ENCODE measurements at places on chromosomes 11 and 22.
A peak's percentile ranks its signal among the peaks of the same experiment; 100 is the strongest.

DNA sequence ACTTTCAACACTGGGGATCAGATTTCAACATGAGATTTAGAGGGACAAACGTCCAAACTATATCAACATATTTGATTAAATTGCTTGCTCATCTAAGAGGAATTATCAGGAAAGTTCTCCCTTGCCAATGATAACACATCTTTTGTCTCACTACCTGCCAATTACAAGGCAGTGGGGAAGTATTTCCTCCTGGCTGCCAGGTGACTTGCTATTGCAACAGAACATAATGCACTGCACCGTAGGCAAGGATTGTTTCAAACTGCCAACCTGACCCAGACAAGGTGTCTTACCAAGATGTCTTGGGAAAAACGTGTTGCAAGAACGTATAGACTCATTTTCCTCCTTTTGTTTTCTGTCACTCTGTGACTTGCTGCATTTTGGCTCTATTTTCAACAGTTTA lies 711.6 kb downstream of the METTL15 start:
- DNase-seq = no peak

DNA sequence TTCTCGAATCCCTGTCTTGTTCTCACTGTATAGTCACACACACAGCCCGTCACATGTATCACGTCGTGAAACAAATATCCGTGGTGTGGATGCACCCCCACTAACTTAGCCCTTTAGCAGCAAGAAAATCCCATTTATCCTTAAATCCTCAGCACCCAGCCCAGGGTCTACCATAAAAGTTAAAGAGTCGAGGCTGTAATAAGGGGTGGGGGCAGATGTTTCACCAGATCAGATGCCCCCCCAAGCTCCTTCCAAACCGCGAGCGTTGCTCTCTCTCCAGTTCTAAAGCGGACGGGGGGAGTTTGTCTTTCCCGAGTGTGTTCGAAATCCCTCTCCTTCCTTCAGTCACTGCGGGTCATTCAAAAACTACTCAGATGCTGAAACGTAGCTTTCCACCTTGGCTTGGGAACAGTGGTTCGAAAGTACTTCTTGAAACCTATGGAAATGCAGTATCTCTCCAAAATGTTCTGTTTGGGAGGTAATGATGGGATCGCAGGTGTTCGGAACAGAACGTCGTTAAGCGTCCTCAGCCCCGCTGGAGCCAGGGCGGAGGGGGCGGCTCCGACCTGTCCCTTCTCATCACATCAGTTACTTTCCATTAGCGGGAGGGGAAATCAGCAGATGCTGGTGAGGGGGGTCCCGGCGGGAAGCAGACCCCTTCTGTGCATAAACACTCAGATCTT lies 156.2 kb downstream of the BRD1 start:
- no peak for DNase-seq

DNA sequence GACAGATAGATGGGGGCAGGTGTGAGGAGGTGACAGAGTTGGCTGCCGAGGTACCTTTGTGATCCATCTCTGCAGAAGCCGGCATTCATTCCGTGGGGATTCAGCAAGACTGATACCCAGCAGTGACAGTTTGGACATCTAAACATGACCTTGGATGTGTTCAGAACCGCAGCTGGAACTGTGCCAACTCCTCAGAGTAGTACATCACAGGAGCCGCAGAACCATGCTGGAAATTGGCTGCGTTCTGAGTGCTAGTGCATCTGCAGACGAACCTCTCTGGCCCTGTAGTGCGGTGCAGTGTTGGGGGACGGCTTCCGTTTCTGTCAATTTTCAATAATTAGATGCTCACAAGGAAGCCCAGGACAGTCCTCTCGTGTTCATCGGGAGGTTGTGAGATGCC lies 772.1 kb downstream of the NTM start:
- no peak for DNase-seq

DNA sequence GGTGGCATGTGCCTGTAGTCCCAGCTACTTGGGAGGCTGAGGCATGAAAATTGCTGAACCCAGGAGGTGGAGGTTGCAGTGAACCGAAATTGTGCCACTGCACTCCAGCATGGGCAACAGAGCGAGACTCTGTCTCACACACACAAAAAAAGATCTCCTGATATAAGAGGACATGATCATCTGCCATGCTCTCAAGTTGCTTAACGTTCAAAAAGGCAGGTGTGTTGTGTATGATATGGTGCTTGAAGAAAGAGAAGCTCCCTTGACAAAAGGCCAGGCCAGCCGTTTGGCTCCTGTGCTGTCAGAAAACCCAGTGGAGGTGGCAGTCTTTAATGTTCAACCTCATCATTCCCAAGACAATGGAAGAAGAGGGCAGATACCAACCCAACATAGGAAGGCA lies 117.3 kb upstream of the PLET1 start:
- no peak for DNase-seq

GRCh38 chr11:18720808-18721560 lies 5.0 kb downstream of the IGSF22 start:
- peak; percentile 84 for DNase-seq

DNA sequence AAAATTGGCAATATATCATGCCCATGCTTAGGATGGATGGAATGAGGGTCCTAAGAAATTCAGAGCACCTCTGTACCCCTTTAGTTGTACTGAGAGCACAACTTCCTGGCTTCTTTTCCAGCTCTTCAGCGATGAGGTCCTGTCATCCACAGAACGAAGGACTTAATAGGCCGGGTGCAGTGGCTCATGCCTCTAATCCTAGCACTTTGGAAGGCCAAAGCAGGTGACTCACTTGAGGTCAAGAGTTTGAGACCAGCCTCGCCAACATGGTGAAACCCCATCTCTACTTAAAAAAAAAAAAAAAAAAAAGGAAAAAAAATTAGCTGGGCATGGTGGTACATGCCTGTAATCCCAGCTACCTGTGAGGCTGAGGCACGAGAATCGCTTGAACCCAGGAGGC lies 125.3 kb upstream of the BMAL1 start:
- no peak for DNase-seq

DNA sequence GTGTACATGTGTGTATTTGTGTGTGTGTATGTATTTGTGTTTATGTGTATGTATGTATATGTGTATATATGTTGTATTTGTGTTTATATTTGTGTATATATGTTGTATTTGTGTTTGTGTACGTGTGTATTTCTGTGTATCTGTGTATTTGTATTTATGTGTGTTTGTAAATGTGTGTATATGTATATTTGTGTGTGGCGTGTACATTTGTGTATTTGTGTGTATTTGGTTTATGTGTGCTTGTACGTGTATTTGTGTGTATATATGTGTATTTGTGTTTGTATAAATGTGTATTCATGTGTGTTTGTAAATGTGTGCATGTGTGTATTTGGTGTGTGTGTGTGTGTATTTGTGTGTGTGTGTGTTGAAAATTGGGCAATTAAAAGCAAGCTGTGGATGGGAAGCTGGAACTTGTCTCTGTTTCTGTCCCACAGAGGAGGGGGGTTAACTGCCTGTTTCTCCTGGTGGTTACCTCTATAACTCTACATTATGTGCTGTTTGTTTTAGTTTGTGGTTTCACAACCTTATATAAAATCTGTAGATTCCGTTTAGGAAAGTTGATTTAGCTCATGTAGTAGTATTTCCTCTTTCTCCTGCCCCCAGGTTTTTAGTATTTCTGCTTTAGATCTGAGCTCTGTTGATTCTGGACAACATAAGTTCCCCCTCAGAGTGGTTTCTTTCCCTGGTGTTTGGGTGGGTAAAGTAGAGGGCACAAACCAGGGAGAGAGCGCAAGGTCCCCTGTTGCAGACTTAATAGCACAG lies 28.9 kb downstream of the AP2A2 start:
- DNase-seq = no peak

DNA sequence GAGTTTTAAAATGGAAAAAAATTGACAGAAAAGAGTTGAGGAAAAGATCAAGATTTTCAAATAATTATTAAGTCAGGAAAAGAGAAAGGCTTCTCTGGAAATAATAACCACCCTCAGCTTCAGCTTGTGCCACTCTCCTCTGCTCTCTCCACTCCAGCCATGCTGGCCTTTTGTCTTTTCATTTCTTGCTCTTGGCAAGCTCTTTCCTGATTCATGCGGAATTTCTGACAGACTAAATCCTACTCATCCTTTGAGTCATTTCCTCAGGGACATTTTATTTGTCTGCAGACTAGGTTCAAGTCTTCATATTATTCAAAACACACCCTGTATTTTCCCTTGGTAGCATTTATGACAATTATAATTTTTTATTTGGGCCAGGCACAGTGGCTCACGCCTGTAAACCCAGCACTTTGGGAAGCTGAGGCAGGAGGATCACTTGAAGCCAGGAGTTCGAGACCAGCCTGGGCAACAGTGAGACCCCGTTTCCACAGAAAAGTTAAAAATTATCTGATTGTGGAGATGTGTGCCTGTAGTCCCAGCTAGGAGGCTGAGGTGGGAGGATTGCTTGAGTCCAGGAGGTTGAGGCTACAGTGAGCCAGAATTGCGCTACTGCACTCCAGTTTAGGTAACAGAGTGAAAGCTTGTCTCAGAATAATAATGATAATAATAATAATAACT lies 7.8 kb upstream of the P4HA3 start:
- peak; percentile 94 for DNase-seq

GRCh38 chr22:41914611-41915034 lies 251 bp downstream of the SHISA8 start:
- no peak for DNase-seq

- no peak for DNase-seq
These were observed 392.2 kb downstream of the ETS1 start for GRCh38 chr11:128195057-128195751.

DNA sequence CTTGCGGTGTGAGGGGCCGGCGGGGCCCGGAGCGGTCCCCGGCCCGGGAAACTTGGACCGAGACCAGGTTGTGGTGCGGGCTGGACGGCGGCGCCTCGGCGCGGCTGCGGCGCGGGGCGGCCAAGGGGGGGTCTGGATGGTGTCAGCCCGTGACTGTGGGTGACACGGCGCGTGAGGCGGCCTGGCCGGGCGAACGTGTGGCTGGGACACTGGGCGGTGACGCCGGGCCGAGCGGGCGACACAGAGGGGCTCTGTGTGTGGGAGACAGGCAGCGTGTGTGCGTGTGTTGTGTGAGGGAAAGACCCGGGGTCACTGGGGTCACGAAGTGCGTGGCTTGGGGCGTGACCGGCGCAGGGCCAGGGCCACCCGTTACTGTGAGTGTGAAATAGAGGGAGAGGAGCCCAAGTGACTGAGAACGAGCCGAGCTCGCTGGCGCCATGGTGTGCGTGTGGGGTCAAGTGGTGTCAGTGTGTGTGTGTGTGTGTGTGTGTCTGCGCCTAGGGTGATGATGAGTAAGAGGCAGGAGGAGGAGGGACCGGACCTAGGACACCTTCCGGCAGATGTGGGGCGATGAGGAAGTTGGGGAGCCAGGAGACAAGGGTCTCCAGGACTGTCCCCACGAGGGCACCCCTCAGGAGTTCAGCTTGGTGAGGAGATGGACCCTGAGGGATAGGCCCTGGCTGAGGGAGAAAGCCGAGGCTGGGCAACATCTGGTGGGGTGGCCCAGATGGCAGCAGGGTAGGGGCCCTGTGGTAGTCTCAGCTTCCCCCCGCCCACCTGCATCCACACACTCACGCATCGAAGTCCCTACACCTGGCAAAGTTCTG lies 817 bp downstream of the RELT start:
- peak; percentile 83 for DNase-seq

DNA sequence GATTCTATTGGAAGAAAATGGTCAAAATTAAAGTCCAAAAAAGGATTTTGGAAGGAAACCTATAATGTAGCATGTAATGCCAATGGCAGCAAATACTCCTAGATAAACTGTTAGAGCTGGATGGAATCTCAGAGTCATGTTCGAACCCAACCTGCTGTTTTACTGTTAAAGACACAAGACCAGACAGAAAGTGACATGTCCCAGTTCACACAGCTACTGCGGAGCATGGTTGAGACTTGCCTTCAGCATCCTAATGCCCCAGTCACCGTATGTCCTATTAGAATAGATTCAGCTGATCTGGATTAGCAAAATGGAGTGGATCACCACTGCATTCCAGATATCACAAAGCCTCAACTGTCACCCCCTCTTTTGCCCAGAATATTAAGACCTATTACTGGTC lies 14.9 kb downstream of the PISD start:
- DNase-seq = no peak

GRCh38 chr11:17511571-17511970 lies 32.6 kb downstream of the USH1C start:
- no peak for DNase-seq

GRCh38 chr22:38016182-38017151 lies 32.1 kb upstream of the SOX10 start:
- DNase-seq = no peak

- no peak for DNase-seq
These were observed 1.7 kb upstream of the NUDT8 start for GRCh38 chr11:67631411-67631810.

DNA sequence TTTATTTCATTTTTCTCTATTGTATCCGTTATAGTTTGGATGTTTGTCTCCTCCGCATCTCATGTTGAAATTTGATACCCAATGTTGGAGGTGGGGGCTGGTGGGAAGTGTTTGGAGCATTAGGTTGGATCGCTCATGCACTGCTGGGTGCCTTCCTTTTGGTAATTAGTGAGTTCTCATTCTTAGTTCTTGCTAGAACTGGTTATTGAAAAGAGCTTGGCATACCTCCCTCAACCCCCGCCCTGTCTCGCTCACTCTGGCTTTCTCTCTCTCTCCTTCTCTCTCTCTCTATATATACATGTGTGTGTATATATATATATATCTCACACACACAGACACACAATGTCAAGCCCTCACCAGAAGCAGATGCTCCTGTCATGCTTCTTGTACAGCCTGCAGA lies 978.7 kb downstream of the DLG2 start:
- DNase-seq = no peak

DNA sequence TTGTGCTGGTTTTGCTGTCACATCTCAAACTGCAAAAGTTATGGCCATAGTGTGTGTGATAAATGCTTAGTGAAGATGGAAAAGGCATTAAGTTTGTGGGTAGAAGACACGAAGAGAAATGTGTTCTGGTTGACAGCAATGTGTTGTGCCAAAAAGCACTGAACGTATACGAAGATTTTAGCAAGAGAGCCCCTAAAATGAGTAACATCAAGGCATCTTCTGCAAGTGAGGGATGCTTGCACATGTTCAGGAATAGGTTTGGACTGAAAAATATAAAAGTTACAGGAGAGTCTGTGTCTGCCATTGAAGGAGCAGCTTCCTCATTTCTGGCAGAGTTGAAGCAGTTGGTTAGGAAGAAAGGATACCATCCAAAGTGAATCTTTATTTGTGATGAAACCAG lies 167.1 kb downstream of the ADAMTS15 start:
- DNase-seq = no peak

DNA sequence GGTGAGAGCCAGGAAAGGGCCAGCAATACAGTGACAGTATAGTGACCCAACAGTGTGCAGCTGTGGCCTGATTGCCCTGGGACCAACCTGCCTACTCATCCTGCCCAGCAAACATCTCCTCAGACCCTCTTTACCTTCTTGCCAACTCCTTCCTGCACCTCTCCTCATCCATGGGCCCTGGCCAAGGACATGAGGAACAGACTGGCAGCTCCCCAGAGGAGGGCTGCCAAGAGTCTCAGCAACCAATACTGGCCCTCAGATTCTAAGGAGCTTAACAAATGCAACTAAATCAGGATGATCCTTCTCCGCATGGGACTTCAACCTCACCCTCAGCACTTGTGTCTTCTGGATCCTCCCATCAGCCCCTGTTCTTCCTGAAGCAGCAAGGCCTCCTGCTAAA lies 77.0 kb downstream of the RPL27A start:
- no peak for DNase-seq

Measured in EH (cell line).